ENCODE measurements at places on chromosomes 11 and 22. TPM values are rescaled to one million over a fixed set of nuclear protein-coding genes. Genes with fewer than 3 reads are reported as not detected.

Gene FOLR2
- not detected for total RNA-seq

Gene FJX1
- total RNA-seq: 145 TPM

Gene PRRG4
- 7.3 TPM for total RNA-seq

Gene SLC22A6
- not detected for total RNA-seq

Gene XPNPEP3
- total RNA-seq: 6.2 TPM

Gene ATG2A
- 16.2 TPM for total RNA-seq

Gene KCNQ1OT1
- 0.31 TPM for total RNA-seq

Gene GUCY1A2
- total RNA-seq: 0.08 TPM

Gene C11orf24
- total RNA-seq: 54.2 TPM

Gene FAT3
- total RNA-seq: under 0.01 TPM

Gene NOX4
- 0.15 TPM for total RNA-seq

Gene OR1S1
- total RNA-seq: not detected

Gene SLC35C1
- 20.3 TPM for total RNA-seq

Gene POU2AF1
- total RNA-seq: not detected

Gene TOP3B
- total RNA-seq: 17.5 TPM

Gene UPK3A
- not detected for total RNA-seq

Gene TSPAN32
- not detected for total RNA-seq

Gene CHRDL2
- total RNA-seq: not detected

Gene TUB
- 0.70 TPM for total RNA-seq

Gene TMPRSS13
- total RNA-seq: 0.70 TPM

Gene VSIG10L2
- not detected for total RNA-seq

Gene SYT8
- 0.70 TPM for total RNA-seq

Gene LUZP2
- not detected for total RNA-seq

Gene DDI1
- not detected for total RNA-seq

Gene ART1
- total RNA-seq: not detected

Gene CALCA
- total RNA-seq: not detected

Gene YPEL4
- total RNA-seq: not detected

Gene SLC22A8
- total RNA-seq: not detected

Gene OR51D1
- not detected for total RNA-seq

Gene PDE2A
- total RNA-seq: 1.5 TPM

Gene APOA4
- not detected for total RNA-seq

Gene RCE1
- 22.4 TPM for total RNA-seq

Gene TREH
- not detected for total RNA-seq

Gene BTG4
- total RNA-seq: not detected

Gene TCN2
- total RNA-seq: 1.6 TPM

Gene ART5
- not detected for total RNA-seq

Gene RTCB
- total RNA-seq: 103 TPM

Gene GLB1L3
- 2.3 TPM for total RNA-seq

Measured in hair follicular keratinocyte (primary cell).